Stimulated activated CD4-positive, alpha-beta T cell treated with anti-CD3 and anti-CD28 coated beads, Interleukin-15, amount 100 ng/mL, for 1 hour (primary cell): ENCODE measurements at places on chromosomes 13 and 19.

- DNase-seq = no peak
Measured at GRCh38 chr19:38945562-38946228, 15.0 kb downstream of the MRPS12 start.

DNA sequence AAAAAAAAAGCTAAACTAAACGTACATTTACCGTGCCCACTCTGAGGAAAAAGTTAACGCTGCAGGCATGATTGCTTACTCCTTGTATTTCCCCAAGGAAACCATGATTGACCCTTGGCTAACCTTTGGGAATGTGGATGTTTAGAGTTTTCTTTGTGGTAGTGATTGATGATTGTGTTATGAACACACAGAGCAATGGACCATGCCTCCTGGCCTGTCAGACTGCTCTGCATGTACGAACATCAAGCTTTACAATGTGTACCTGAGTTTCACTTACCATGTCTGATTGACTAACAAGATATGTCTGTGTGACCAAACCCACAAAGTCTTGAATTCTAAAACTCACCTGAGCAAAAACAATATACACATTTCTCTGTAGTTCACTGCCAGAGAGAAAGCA lies 35.1 kb downstream of the MYCBP2 start:
- DNase-seq = no peak

DNA sequence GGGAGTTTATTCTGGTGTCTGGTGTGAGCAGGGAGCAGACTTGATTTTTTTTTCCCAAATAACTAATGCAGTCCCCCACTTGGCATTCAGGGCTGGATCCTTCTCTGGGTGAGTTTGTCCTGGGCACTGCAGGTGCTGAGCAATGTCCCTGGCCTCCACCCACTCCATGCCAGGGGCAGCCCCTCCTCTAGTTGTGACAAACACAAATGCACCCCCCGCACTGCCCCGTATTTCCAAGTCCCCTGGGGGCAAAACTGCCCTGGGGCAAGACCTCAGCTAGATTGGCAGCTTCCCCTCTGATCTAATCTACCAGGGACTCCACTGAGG lies 6.4 kb downstream of the MOB3A start:
- no peak for DNase-seq

DNA sequence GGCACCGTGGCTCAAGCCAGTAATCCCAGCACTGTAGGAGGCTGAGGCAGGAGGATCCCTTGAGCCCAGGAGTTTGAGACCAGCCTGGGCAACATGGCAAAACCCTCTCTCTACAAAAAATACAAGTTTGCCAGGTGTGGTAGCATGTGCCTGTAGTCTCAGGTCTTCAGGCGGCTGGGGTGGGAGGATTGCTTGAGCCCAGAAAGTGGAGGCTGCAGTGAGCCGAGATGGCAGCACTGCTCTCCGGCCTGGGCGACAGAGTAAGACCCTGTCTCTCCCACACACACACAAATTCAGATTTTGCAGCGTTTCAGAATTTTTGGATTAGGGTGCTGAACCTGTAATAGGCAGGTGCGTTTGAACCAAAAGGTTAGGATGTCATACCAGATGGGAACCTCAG lies 2.2 kb downstream of the RPS11 start:
- DNase-seq = no peak

- DNase-seq = no peak
Measured at GRCh38 chr13:78131811-78132210, 213.2 kb upstream of the EDNRB start.

- DNase-seq = no peak
Measured at GRCh38 chr13:110499621-110500281, 61.8 kb downstream of the RAB20 start.

DNA sequence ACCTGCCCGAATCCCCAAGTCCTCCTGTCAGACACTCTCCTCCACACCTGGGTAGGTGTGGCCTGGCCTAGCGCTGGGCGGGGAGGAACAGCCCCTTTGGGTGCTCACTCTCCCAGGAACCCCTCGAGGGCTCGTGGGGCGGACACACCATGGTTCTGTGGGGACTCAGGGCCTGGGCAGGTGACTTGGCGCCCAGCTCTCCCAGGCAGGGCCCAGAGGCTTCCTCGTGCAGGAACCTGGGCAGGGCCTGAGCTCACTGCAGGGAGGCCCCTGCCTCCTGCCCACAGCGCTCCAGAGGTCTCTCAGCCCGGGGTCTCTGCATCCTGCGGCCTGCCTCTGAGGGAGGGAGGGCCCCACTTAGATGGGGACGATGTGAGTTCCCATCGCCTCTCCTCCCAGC lies 11.9 kb downstream of the LSM4 start:
- DNase-seq = no peak

DNA sequence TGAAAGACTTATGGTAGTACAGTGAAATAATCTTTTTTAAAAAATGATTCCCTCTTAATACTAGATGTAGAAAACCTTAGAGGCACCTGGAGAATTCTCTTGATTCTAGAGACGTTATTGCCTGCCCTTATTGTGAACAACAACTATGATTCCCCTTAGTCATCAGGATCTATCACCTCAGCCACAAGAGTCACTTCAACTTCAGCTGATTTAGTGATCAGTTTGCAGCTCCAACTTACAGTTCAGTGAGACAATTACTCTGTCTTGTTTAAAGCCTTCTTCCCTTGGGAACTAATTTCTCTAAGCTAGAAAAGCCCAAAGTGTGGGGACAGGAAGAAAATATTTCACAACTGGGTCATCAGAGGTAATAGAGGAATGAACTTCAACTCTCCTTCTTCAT lies 254.3 kb upstream of the SLITRK1 start:
- no peak for DNase-seq

DNA sequence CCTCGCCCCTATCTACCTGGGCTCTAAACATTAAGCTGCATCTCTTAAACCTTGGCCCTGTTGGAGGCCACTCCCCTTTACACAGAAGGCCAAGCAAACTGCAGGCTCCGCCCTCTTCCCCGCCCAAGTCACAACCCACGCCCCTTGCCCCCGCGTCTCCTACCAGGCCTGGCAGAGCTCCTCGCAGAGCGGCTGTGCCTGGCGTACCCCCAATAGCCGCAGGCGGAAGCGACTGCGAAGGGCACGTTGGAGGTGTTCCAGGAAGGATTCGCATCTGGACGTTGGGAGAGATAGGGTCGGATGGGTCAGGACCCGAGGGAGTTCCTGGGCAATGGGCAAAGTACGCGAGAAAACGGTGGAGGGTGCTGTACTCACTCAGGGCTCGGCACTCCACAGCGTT lies 5.9 kb downstream of the RTBDN start:
- DNase-seq = peak; percentile 24

GRCh38 chr13:73070451-73071098 lies 11.8 kb downstream of the KLF5 start:
- DNase-seq = no peak

- DNase-seq = no peak
Measured at GRCh38 chr13:44506719-44507118, 69.4 kb downstream of the TSC22D1 start.

- DNase-seq = no peak
Measured at GRCh38 chr19:47618771-47619170, 9.8 kb downstream of the BICRA start.

DNA sequence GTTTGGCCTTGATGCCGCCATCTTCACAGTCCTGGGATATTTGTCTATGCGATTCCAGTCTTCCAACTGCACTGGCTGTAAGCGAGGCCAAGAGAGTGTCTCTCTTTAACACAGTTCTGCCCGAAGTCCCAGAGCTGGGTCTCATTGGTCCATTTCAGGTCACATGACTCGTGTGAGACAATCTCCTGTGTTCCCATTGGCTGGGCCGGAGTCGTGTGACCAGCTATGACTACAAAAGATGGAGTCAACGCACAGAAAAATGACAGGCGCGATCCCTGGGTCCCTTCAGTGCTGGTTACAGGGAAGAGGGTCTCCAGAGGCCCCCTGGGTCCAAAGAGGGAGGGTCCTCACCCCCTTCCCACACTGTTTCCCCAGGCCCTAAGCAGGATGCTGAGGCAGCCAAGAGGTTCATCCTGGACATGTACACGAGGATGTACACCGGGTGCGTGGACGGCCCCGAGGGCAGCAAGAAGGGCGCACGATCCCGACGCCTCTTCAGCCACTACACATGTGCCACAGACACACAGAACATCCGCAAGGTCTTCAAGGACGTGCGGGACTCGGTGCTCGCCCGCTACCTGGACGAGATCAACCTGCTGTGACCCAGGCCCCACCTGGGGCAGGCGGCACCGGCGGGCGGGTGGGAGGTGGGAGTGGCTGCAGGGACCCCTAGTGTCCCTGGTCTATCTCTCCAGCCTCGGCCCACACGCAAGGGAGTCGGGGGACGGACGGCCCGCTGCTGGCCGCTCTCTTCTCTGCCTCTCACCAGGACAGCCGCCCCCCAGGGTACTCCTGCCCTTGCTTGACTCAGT lies 15.9 kb upstream of the S1PR4 start:
- no peak for DNase-seq

GRCh38 chr19:35509861-35510625 lies 3.4 kb downstream of the DMKN start:
- peak; percentile 69 for DNase-seq

DNA sequence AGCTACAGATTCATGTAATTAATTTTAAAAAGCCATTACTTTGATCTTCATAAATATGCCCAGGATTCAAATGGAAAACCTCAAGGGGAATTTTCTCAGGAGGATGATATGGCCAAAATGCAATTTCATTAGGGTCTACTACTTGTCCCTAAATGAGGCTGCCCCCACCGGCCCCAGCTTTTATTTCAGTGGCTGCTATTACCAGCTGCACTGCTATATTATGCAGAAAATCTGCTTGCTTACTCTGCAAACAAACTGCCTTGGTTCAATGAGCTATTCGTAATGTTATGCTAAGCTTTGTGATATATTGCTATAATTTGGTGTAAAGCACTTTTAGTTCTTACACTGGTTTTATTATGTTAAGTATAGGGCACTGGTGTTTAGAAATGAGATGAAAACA lies 137.3 kb upstream of the TMTC4 start:
- no peak for DNase-seq

- DNase-seq = no peak
Measured at GRCh38 chr13:30021611-30022010, 171.2 kb upstream of the UBL3 start.

DNA sequence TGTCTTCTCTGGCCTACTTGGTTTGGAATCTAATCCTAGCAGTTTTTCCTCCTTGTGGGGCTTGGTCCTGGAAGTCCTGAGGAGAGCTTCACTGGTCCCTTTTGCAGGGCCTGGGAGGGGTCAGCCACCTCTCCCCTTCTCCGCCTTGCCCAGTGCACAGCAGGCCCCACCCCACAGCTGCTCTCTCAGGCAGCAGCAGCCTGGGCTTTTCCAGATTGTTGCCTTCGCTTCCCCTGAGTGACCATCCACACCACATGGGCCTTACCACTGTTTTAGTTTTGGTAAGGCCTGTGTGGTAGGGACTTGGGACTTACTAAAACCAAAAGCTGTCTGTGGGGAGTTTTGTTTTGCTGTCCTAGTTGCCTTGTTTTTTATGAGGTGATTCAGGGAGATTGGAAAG lies 11.5 kb downstream of the MPHOSPH8 start:
- DNase-seq = no peak

DNA sequence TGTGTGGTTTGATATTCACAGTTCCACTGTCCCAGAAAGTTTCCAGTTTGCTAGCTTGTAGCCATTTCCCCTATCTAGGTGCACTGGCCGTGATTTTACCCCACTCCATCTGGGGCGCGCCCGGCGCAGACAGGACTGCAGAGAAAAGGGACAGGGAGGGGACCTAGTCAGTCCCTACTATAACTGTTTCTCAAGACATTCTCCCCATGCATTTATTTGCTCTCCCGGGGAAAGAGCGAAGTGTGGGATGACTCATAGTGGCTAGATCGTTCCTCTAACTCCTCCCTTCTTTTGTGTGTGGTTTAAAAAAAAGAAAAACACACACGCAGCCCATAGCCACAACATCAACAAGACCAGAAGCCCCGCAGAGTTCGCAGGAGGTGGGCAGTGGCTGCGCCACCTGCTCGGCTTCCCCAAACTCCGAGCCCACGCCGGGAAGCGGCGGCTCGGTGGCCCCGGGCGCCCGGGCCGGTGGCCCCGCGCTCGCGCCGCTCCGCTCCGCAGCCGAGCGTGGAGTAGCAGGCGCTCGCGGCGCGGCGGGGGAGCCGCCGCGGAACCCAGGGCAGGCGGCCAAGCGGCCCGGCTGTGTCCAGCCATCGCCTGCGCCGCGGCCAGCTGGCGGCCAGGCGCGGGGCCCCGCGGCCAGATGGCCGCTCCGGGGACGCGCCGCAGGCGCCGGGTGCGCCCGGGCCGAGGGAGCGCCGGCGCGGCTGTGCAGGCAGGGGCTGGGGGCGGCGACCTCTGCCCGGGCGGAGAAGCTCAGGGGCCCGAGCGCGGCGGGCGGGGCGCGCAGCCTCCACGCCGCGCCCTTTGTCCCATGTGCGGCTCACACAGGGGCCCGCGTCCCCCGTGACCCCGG lies 653 bp downstream of the TMTC4 start:
- DNase-seq = peak; percentile 10

- no peak for DNase-seq
Measured at GRCh38 chr19:5515737-5516136, 52.0 kb downstream of the TINCR start.
